ENCODE measurements at places on chromosomes 7 and 10. TPM values are rescaled to one million over a fixed set of nuclear protein-coding genes. Genes with fewer than 3 reads are reported as not detected.

DNA sequence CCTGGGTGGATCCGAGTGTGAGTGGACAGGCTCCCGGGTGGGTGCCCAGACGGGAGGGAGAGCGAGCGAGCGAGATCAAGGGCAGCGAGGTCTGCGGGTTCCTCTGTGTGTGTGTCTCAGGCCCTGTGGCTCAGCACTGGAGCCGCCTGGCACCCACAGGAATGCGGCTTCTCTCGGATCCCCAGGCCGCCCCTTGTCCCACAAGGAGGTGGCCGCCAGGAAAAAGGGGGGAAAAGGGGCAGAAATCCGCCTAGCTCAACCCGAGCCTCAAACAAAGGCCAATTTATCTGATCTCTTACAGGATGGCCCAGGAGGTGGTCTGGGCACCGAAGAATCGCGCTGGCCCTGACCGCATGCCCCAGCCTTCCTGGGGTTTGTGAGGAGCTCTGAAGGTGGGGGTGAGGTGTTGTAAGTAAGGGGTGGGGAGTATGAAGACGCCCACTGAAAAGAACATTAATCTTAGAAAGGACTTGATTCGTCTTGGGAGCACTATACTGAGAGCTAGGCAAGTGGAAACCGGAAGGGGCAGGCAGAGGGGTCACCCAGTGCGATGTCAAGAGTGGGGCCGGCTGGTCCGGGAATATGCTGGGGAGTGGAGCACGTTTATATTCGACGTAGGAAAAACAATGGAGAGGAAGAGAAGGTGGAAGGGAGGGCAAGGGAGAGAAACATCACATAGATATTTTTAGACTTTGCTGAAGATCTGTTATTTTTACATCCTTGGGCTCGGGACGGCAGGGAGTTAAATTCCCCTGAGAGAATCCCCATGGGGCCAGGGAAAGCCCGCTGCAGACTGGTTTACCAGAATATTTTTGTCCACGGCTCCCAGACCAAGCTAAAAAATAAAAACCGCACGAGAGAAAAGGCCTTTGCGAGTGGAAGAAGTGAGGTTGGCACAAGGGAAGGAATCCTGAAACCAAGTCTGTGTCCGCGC is 7.2 kb downstream of the DLX5 start:
- no peak for DNase-seq

DNA sequence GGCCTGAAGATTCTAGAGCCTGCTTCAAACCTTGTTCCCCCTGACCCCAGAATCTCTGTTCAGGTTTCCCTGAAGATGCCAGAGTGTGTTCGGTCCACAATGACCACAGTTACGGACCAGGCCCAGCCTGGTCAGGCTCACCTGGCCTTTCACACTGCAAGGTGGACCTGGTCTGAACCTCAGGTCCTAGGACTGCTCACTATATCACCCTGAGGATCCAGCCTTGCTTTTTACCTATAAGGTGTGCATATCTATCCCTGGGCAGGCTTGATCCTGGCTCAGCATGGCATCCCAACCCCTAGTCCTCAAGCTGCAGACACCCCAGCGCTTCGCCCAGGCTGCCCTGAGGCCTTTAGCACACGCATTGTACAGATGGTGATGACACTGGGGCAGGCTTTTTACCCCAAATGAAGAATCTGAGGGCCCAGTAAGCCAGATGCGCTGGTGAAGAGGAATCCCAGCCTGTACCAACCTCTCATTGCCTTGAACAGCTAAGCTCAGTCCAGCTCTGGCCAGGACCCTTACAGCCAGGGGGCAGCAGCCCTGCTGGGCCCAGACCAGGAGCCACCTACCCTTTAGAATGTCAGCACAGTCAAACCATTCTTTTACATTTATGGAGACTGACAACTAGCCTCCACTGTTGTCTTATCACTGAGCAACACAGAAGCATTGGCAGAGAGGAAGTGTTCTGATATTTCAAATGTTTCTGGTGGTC is 28.0 kb downstream of the MAT1A start:
- no peak for DNase-seq

GRCh38 chr7:53191191-53191695 is 155.8 kb downstream of the POM121L12 start:
- no peak for DNase-seq

- no peak for DNase-seq
Observed at GRCh38 chr10:35347899-35348608, 11.7 kb downstream of the CCNY start.

DNA sequence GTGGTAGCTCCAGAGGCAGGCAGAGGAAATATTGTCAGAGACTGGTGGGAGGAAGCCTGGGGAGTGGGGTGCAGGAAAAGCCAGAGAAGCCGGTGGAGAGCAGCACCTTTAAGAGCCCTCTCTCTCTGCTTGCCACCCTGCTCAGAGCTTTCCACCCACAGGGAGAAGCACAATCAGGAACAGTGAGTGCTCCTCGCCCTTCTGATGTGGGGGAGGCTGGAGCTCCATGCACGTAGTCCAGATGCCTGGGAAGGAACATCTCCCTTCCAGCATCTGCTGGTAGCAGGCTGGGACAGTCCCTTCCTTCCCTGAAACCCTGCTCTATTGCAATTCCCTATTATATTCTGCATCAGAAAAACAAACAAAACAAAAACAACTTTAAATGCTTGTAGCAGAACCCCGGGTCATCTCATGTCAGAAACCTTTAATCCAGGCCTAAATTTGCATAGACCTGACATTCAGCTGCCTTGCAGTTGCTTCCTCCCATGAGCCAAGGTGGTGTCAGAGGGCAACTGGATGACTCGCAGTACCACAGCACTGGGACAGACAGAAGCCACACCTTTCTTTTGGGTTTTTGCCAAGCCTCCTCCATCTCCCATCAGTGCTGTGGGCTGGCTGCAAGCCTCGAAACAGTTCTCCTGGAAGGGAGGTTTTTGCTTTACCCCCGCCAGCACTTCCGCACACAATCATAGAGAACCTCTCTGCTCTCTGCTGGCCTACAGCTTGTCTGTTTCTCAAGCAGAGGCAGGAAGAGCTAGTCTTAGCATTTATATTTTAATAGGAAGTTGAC is 13.1 kb downstream of the AVPI1 start:
- DNase-seq: no peak

DNA sequence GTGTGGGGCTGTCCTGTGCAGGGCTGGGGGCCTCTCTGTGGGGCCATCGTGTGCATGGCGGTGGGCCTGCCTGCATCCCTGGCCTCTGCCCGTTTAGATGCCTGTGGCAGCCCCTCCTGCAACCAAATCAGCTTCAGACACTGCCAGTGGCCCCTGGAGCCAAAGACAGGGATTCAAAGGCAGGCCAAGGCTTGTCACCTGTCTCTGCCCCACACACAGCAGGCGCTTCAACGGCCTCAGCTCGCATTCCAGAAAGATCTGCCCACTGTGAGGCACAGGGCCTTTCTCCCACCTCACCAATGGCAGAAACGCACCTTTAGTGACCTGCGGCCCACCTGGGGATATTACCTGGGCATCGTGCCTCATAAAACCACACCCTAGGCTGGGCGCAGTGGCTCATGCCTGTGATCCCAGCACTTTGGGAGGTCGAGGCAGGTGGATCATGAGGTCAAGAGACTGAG is 46.0 kb downstream of the INSIG1 start:
- no peak for DNase-seq

DNA sequence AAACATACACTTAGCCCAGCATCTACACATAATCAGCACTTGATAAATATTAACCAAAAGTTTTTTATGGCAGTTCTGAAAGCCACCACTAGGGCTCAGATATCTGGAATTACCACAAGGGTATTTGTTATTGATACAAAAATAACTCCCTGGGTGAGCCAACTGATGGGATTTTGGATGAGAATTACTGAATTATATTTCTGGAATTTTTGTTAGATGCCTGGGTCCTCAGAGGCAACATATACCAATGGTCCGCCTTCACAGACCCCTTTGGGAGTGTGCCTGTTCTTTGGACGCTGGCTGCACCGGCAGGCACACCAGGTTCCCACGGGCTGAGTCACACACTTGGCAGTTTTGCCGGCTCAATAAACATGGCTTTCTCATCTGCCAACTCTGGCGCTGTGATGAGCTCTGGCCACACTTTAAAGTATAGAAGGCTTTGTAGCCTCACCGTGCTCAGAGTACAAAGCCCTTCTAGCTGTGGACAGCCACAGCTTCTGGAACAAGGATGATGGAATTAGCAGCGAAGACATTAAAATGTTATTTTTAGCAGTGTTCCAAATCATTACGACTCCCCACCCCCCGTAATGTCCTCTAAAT is 24.5 kb upstream of the EEPD1 start:
- DNase-seq: peak; percentile 52

GRCh38 chr10:61608255-61609033 is 54.3 kb upstream of the CABCOCO1 start:
- DNase-seq: no peak

GRCh38 chr7:725223-726005 is 1.1 kb upstream of the DNAAF5 start:
- no peak for DNase-seq

GRCh38 chr10:22617516-22617915 is 96.9 kb downstream of the PIP4K2A start:
- DNase-seq: no peak

DNA sequence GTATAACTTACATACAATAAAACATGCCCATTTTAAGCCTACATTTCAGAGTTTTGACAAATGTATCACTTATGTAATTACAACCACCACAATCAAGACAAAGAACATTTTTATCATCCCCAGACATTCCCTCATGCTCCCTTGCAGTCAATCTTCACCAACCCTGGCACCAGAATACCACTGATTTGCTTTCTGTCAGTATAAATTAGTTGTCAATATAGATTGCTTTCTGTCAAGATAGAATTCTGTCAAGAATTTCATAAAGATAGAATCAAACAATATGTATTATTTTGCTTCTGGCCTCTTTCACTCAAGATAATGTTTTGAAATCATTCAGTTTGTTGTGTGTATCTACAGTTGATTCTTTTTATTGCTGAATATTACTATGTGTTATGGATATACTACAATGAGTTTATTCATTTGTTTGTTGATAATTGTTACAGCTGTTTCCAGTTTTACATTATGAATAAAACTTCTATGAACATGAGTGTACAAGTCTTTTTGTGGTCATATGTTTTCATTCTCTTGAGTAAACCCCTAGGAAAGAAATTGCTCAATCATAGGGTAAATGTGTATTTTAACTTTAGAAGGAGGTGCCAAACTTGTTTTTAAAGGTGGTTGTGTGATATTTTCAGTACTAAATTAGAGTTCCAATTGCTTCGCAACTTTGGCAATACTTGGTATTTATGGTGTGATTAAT is 56.9 kb downstream of the IFIT5 start:
- DNase-seq: no peak

GRCh38 chr7:112400141-112400540 is 50.1 kb upstream of the IFRD1 start:
- no peak for DNase-seq

DNA sequence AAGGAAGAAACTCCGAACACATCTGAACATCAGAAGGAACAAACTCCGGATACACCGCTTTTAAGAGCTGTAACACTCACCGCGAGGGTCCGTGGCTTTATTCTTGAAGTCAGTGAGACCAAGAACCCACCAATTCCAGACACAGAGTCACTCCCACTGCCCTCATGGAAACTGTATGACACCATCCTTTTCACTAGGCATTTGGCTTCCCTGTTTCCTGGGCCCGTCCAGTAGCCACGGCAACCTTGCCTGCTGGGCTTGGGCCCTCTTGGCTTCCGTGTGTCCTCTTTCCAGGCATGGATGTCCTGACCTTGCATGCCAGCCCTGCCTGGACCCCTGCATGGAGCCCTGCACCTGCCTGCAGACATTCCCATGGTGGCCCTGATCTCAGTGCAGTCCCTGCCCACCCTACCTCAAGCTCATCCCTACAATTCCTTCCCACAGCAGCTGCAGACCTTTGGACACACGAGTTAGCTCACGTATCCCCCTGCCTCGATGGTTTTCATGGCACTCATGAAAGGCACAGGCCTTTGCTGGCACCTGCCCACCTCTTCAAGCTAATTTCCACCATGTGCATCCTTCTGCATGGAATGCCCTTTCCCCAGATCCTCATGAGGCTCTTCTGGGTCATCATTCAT is 6.7 kb downstream of the SH2D4B start:
- DNase-seq: no peak

GRCh38 chr7:961546-962400 is 7.3 kb upstream of the ADAP1 start:
- DNase-seq: no peak

- DNase-seq: no peak
Observed at GRCh38 chr10:128874331-128874730, 592.7 kb upstream of the MGMT start.

DNA sequence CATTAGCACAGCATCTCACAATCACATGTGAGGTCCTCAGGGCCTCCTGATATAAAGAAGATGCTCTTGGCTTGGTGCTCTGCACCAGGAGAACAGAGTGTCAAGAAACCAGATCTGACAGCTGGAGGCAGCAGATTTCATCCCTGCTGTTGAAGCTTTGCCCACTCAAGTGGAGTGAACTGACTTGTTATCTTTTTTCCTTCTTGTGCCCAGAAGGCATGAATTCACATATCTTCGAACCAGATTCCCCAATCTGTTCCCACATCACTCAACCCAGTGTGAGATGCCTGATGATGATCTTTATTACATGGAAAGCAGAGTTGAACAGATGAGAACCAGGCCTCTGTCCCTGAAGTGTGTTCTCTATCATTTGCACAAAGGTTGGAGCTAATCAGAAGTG is 521.0 kb downstream of the SORCS1 start:
- DNase-seq: no peak

- DNase-seq: no peak
Observed at GRCh38 chr10:131532745-131533341, 221.3 kb upstream of the TCERG1L start.

- DNase-seq: no peak
Observed at GRCh38 chr7:38819463-38819862, 89.5 kb downstream of the VPS41 start.

GRCh38 chr10:34826221-34826620 is 11.1 kb upstream of the PARD3 start:
- DNase-seq: no peak

- DNase-seq: no peak
Observed at GRCh38 chr10:103852189-103852711, 3.1 kb downstream of the SH3PXD2A start.

GRCh38 chr10:128421371-128422160 is 295.3 kb upstream of the MKI67 start:
- no peak for DNase-seq

DNA sequence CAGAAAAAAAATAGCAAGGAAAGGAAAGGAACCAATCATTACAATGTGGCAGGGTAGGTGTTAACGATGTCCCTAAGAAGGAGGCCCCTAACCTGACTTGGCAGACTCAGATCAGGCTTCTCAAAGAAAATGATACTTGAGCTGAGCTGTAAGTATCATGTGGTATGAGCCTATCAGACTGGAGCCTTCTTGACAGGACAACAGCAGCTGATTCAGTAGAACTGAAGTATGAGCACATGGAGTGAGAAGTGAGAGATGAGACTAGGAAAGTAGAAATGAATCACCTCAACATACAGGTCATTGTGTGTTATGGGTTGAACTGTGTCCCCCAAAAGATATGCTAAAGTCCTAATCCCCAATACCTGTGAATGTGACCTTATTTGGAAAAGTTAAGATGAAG is 66.3 kb downstream of the MTERF1 start:
- no peak for DNase-seq

SUN1 gene
- 291 TPM for total RNA-seq

HOXA3 gene
- total RNA-seq: not detected

HSPA12A gene
- total RNA-seq: 63.1 TPM

PPA1 gene
- total RNA-seq: 137 TPM

DYNC1I1 gene
- total RNA-seq: 15.2 TPM

AGAP6 gene
- total RNA-seq: 8.3 TPM

HOXA13 gene
- not detected for total RNA-seq

DAGLB gene
- 17.5 TPM for total RNA-seq

POLR2J2 gene
- 15.3 TPM for total RNA-seq

LRRC18 gene
- not detected for total RNA-seq

AKR1B15 gene
- total RNA-seq: not detected

PNLIPRP3 gene
- not detected for total RNA-seq

NANOS1 gene
- total RNA-seq: 7.8 TPM

NRP1 gene
- 35.0 TPM for total RNA-seq

PLA2G12B gene
- not detected for total RNA-seq
